Stimulated activated CD8-positive, alpha-beta memory T cell treated with anti-CD3 and anti-CD28 coated beads, Interleukin-12 subunit alpha, Interleukin-12 subunit beta, amount 100 ng/mL, for 1 hour (primary cell): ENCODE measurements at places on chromosomes 2 and 18.

GRCh38 chr2:98269274-98269673 is 77.0 kb upstream of the CNGA3 start:
- DNase-seq, result no peak

- DNase-seq, result no peak
Measured at GRCh38 chr18:47801817-47802216, 128.6 kb downstream of the SMAD2 start.

DNA sequence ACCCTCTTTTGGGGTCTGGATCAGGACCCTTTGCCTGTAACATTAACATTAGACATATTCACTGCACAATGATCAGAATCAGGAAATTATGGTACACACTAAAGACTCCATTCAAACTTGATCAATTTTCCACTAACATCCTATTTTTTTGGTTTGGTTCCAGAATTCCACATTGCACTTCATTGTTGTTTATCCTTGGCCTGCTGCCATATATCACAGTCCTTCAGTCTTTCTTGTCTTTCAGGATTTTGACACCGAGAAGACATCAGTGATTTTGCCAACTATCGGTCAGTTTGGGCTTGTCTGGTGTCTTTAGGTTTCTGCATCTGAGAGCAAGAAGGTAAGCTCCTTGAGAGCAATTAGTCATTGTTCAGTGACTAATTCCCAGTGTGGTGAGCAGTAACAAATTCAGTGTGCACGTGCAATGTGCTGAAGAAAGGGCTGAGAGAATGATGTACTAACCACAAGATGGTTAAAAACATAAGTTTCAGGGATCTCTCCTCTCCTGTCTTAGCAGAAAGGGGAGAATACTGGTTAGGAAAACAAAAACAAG is 23.5 kb downstream of the MARCHF4 start:
- DNase-seq, result no peak

DNA sequence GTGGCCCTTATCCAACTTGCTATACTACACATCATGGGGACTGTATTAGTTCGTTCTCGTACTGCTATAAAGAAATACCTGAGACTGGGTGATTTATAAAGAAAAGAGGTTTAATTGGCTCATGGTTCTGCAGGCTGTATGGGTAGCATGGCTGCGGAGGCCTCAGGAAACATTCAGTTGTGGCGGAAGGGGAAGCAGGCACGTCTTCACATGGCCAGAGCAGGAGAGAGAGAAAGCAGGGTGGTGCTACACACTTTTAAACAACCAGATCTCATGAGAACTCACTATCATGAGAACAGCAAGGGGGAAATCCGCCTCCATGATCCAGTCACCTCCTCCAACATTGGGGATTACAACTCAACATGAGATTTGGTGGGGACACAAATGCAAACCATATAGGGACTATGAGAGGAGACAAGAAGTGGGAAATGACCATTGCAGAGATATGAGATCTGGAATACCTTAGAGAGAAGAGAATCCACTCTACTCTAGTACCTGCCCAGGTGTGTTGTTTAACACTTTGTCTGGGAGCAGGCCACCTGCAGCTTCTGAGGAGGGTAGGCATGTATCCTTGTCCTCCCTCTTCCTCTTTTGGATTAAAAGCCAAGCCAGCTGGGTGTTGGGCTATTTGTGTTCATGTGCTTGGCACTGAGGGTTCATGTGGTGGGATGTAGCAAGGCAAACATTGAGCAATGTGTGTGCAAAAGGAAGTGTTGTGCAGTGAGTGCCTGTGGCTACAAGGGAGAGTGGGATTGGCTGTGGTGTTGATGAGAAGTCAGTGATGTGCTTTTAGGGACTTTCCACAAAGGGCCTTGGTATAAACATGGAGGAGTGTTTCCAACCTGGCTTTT is 22.8 kb downstream of the TTLL4 start:
- DNase-seq, result no peak

DNA sequence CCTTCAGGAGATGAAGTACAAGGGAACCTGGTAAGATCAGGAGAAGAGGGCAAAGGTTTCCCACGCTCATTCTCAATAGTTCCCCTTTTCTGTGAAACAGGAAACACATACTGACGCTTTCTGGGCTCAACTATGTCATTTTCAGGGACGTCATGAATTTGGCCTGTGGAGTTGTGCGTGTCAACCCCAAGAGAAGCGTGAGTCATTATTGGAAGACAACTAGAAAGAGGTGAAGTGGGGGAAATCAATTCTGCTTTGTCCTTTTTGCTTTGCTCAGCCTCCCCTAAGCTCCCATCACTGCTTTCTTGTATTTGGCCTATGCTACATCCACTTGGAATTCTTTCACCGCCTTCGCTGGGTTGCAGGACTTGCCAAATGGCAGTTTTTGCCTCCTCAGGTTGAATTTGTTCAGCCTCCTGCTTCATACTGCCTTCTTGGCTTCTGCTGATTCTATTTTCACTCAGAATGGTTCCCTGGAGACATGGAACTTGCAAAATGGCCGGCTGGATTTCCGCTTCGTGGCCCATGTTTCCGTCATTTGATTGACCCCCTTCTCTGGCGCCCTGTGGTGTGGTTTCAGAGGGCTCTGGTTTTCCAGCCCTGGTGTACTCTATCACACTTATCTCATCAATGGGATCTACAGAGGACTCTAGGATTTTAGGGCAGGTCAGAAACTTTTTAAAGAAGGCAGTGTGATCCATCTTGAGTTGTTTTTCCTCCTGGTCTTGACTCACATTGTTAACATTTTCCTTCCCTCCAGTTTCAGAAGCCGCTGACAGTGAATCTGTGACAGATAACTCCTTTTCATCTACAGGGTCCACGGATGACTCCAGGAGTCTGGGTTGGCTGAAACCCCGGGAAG is 93.3 kb downstream of the ALPK2 start:
- no peak for DNase-seq

- no peak for DNase-seq
Measured at GRCh38 chr2:47009253-47009767, 93.7 kb upstream of the MCFD2 start.

- DNase-seq, result no peak
Measured at GRCh38 chr2:160920791-160921303, 239.4 kb upstream of the TANK start.

DNA sequence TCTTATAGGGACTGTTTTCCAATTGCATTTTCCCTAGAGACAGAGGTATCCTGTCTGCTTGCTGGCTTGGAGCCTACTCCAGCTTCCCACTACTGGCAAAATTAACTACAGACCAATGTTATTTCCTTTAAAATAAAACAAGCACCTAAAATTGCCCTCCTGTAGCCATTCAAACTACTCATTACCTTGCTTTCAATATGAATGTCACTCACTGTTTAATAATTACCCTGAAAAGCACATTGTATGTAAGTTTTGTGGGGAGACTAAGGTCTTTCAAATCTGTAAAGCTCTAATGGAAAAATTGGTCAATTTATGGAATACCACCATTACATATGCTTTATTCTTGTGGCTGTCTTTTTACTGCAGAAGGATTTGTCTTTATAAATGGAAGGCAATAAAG is 87.3 kb downstream of the DOCK10 start:
- DNase-seq, result no peak

- DNase-seq, result no peak
Measured at GRCh38 chr18:22193466-22193865, 24.1 kb downstream of the GATA6 start.

DNA sequence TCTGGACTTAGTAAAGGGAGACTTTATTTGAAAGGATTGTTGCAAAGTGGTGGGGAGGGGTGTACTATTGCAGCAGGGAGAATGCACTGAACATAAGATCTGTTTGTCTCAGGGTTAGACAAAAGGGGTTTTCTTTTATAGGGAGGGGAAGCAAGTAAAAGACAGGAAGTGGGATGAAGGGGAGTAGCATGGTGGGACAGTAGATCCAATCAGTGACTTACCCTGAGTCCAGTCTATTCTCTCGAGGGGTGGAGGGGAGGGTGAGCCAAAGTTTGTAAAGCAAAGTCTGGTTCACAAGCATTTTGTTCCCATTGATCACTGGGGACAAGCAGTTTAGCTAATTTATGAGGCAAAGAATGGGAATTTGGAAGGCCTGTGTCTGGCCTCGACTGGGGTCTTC is 35.0 kb upstream of the CYP27C1 start:
- no peak for DNase-seq

DNA sequence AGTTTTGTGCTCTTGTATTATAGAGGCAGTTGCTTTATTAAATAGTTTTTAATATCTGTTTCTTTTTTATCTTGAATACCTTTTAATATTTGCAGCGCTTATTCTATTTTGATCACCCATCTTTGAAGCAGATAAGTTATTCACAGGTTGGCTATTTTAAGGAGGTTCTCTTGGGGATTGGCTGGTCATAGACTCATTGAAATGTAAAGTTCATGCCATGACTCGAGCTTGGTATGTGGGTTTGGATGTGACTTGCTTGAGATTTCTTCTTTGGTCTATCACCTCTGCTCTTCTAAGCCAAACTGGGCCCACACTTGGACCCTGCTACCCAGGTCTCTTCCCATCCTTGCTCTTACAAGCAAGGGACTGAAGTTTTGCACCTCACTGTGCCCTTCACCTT is 33.6 kb downstream of the FARP2 start:
- no peak for DNase-seq
